AML-193 (cell line): ENCODE measurements at places on chromosomes 7 and 10.

DNA sequence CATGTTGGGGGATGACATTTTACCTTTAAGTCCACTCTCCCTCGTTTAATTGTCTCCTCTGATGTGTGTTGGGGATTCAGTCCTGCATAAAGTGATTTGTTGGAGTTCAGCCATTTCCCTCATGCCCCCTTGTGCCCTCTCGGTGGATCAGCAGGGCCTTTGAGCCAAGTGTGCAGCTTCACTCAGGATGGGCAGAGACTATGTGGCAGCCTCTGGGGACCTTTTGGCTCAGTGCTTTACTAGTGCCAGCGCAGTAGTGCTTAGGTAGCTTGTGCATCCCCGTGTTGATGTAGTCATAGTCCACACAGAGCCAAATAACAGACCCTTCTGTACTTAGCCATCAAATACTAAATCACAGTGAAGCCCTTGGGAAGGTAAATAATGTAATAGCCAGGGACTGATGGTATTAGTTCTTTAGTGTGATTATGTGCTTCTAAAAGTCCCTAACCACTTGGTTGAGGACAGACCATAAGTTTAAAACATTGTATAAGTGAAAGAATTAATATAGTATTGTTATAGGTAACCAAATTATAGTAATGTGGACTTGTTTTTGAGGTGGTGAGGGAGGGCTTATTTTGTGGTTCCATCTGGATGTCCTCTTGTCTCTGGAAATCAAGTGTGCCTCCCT is 11.4 kb downstream of the BUB3 start:
- no peak for DNase-seq

DNA sequence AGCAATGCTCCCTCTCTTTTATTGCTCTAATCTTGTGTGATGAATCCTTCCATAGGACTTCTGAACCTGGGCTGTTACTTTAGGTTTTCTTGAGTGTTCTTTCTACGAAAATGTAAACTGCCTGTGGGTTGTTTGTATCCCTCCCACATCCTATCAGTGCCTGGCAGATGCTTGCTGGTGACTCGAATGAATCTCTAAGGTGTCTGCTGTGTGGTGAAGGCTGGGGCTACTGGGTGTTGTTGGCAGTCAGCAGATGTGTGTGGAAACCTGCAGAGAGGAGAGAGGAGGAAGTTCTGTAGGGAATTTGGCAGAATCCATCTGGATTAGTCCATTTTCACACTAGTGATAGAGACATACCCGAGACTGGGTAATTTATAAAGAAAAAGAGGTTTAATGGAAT is 639.4 kb downstream of the CALN1 start:
- no peak for DNase-seq

GRCh38 chr10:13445656-13446400 is 83.0 kb downstream of the BEND7 start:
- no peak for DNase-seq

GRCh38 chr10:125983161-125983560 is 86.8 kb downstream of the FANK1 start:
- DNase-seq, result no peak

GRCh38 chr7:69184339-69184738 is 413.9 kb upstream of the AUTS2 start:
- no peak for DNase-seq
